ENCODE measurements at places on chromosomes 1 and 21.

GRCh38 chr1:24327891-24328290, 8.7 kb downstream of the GRHL3 start:
- no peak for DNase-seq

GRCh38 chr1:214685906-214686305, 82.9 kb downstream of the CENPF start:
- no peak for DNase-seq

DNA sequence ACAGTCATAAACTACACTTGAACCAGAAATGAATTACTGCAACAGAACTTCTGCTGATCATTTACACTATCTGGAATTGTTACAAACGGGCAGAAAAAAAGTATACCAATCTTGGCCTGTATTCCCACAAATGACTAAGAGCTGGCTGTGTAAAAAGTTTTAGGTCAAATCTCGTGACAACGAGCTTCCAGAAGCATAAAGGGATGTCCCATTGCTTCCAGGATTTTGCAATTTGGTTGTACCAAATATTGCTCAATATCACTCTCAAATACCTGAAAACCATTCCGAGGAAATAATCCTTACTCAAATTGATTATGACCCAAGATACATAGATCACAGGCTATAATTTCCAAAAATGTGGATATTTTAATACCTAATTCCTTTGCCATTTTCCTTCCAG, 175.6 kb downstream of the TBX15 start:
- no peak for DNase-seq

- DNase-seq, result no peak
Measured at GRCh38 chr1:3320246-3321152, 134.0 kb upstream of the ARHGEF16 start.

GRCh38 chr1:109482791-109483671, 674 bp upstream of the ATXN7L2 start:
- no peak for DNase-seq

DNA sequence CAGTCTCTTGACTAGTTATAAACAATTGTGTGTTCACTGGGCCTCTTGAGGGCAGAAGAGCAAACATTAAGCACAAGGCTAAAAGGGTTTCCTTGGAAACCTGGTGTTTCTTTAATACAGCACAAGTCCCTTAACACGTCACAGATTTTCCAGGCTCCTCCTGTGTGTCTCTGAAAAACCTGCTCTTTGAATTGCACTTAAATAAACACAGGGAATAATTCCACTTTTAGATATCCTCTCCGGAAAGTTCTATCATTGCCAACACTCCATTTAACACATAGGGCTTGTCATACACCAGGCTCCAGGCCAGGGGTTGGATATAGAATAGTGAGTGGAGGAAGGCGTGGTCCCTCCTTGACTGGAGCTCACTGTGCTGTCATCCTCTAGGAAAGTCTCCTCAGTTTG, 442.6 kb downstream of the DSCAM start:
- DNase-seq, result no peak

GRCh38 chr1:205111354-205111753, 10.4 kb downstream of the RBBP5 start:
- no peak for DNase-seq

DNA sequence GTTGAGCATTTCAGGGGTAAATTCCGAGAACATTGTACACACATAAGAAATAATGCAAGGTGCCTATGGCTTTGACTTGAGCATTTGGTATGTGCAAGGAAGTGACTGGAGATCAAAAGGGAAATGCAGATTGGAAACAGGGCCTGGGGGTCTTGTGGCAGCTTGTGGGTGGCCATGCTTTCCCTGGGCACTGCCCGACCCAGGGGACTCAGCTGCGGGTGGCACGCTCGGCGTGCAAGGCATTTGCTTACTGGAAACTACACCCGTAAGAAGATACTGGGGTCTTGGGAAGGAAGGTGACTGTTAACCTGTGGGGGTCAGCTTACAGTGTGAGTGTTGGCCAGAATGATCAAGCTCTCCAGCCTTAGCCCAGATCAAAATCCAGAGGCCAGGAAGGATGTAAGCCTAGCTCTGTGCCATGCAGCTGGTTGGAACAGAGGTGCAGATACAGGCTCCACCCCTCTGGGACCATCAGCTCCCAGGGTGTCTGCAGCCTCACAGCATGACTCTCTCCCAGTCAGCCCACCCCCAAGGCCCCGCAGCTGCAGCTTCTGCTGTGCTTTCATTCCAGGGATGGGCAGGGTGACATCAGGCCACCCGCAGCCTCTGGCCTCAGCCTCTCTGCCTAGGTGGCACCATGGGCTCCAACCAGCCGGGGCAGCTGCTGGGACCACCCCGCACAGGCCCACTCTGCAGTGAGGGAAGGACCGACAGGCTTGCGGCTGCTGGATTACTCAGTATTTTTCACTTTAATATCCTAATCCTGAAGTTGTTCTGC, 55.1 kb downstream of the KIF26B start:
- DNase-seq, result no peak

DNA sequence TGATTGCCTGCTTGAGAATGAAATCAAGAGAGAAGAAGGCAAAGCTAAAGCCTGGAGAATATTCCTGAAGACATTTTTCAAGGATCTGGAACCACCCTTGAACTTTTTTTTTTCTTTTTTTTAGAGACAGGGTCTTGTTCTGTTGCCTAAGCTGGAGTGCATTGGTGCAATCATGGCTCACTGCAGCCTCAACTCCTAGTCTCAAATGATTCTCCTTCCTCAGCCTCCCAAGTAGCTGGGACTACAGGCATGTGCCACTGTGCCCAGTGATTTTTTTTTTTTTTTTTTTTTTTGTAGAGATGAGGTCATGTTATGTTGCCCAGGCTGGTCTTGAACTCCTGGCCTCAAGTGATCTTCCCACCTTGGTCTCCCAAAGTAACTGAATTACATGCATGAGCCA, 22.2 kb upstream of the IRF2BP2 start:
- DNase-seq, result no peak

GRCh38 chr1:12173631-12174121, 6.9 kb downstream of the TNFRSF1B start:
- DNase-seq, result no peak
